Esophagus squamous epithelium (tissue), 5 donors: ENCODE measurements at places on chromosomes 1 and 21.

DNA sequence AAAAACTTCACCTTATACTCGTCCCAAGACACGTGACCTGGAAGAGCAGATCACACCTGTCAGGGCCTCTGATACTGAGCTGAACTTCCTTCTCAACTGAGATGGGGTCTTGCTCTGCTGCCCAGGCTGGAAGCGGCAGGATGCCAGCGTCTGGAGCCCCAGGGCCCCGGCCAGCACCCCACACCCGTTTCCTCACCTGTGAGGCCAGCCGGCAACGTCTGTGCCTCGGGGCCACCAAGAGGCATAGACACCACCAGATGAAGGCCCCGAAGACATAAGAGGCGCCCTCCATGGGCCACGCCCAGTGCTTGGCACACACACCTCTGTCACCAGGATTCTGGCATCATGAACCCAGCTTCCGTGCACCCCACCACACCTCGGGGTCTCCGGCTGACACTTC is 8.5 kb downstream of the SDF4 start:
- H3K4me3 ChIP-seq: no peak overlapping the region
- H3K27ac ChIP-seq: no peak overlapping the region
- H3K27me3 ChIP-seq: no peaks in the 10 kb centered on the region
- no peak for DNase-seq
- peaks cover 39% of the 10 kb centered on the region for H3K36me3 ChIP-seq

DNA sequence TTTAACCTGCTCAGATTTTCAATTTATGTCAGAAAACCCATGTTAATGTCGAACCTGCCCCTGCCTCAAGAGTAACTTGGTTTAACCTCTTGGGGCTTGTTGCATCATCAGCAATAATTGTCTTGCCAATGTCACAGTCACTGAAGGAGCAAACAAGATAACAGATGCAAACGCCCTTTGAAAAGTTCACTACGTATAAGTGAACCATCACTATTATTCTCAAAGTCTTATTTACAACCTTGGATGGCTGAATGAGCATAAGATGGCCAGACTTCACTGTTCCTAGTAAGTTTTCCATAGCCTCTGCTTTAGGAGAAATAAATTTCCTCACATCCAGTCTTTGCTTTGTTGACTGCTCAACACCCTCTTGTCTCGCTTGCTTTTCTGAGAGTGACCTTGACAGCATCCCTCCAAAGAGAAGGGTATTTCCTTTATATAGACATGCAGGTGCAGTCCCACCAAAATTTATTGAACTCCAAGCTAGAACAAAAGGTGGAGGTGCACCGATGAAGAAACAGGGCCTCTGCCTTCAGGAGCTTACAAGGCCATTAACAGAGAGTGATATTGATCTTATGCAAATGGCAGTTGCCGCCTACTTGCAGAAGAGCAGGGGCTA is 749 bp upstream of the LRIG2 start:
- H3K36me3 ChIP-seq: no peaks in the 10 kb centered on the region
- peak overlapping the region; percentile 88 for H3K4me3 ChIP-seq
- H3K27me3 ChIP-seq: no peaks in the 10 kb centered on the region
- peaks cover 4% of the 10 kb centered on the region for H3K4me1 ChIP-seq

- no peaks in the 10 kb centered on the region for H3K27me3 ChIP-seq
- peaks cover 6% of the 10 kb centered on the region for H3K4me1 ChIP-seq
- H3K27ac ChIP-seq: no peak overlapping the region
- H3K4me3 ChIP-seq: no peak overlapping the region
- no peak for DNase-seq
These were observed 19.8 kb upstream of the LUZP1 start for GRCh38 chr1:23188434-23188884.

DNA sequence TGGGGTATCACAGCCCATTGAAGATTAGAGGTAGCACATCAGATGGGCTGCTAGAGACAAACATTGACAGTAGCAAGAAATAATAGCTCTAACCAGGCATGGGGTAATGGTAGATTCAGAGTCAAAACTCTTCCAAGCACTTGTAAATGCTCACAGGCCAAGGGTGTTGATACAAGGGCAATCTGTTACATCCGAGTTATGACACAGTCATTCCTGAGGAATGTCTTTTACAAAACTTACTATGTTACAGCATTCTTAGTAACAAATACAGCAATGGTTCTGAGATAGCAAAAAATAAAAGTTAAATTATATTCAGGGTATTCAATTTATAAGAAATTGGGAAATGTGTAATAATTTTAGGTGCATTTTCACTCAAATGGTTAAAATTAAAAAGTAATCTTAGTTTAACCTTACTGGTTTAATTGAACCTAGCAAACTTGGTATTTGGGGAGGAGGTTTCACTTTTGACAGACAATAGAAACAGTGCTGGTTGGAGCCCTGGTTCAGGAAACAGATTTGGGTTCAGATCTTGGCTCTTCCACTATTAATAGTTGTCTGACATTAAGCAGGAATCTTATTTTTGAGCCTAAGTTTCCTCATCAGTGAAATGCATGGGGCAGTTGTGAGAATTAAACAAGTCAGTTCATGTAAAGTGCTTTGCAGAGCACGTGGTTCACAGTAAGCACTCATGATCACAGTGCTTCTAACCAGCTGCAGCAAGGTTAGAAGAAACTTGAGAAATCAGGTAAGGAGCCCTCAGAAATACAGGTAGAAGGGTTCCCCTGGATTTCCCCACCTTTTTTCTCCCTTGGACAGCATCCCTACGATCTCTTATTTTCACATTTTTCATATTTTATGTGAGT is 4.4 kb downstream of the ST3GAL3 start:
- H3K27me3 ChIP-seq: no peaks in the 10 kb centered on the region
- DNase-seq: no peak
- peaks cover 6% of the 10 kb centered on the region for H3K4me1 ChIP-seq
- H3K27ac ChIP-seq: no peak overlapping the region
- H3K36me3 ChIP-seq: no peaks in the 10 kb centered on the region
- H3K4me3 ChIP-seq: no peak overlapping the region

- no peaks in the 10 kb centered on the region for H3K4me1 ChIP-seq
- no peaks in the 10 kb centered on the region for H3K27me3 ChIP-seq
- DNase-seq: no peak
These were observed 297.7 kb upstream of the NRIP1 start for GRCh38 chr21:15362458-15362857.
